Activated CD8-positive, alpha-beta memory T cell treated with anti-CD3 and anti-CD28 coated beads for 48 hours (primary cell): ENCODE measurements at places on chromosomes 11 and 22.

GRCh38 chr11:65500387-65501185, 1.7 kb downstream of the MALAT1 start:
- no peak for DNase-seq

GRCh38 chr22:38298312-38299005, 18.8 kb downstream of the CSNK1E start:
- DNase-seq = no peak

- DNase-seq = no peak
Observed at GRCh38 chr11:130636722-130637464, 188.4 kb downstream of the ADAMTS15 start.

DNA sequence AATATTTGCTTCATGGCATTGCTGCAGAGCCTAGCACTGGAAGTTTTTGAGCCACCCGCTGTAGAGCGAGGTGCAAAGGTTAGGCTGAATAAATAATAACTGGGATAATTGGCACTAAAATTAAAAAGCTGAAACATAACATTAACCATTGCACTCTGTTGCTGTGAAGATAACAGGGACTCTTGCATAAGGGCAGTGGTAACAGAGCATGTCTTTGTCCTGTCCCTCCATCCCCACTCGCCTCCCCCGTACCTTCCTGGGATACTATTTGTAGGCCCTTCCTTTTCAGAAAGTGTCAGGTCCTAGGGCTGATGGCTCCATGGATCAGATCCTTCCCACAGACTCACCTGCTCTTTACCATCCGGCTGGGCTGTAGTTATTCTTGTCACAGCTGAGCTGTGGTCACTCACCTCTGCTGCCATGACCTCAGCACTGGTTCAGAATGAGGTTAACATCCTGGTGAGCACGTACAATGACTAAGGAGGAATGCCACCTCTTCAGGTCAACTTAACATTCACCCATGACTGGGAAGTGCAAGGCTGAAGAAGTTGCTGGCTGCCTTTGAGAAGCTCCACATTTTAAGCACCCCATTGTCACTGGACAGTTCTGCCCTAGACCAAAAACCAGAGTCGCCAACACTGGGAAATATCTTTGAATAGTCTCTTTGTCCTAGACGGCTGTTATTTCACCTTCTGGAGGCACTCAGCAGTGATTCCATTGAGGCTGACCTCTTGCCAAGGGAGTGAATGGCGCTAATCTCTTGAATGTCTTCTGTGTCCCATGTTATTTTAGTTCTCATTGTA, 103.2 kb upstream of the KIRREL3 start:
- no peak for DNase-seq

DNA sequence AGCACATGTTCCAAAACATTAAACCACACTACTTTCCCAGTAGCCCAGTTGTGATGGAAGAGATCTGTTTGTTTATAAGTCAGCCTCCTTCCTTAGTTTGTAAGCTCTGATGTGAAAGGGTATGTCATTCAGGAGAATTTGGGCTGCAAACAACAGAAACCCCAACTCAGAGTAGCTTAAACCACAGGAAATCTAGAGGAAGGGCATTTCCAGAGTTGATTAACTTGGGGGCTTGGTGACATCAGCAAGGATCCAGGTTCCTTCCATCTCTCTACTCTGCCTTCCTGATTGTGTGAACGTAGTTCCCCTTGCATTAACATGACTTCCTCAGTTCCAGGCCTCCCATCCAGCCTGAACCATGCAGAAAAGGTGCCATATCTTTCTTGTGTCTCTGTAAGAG, 6.5 kb upstream of the FJX1 start:
- DNase-seq = no peak
